ENCODE measurements at places on chromosomes 5 and 9. TPM values are rescaled to one million over a fixed set of nuclear protein-coding genes. Genes with fewer than 3 reads are reported as not detected.

CFAP77 gene
- not detected for total RNA-seq

CEMIP2 gene
- 73.7 TPM for total RNA-seq

SVEP1 gene
- total RNA-seq, result 2.1 TPM

SEMA4D gene
- total RNA-seq, result 8.6 TPM

PHAX gene
- total RNA-seq, result 53.7 TPM

Data from A549 treated with ZK216348 at 1 μM for 4 hours (cell line).